Posterior cingulate gyrus (tissue), 11 donors: ENCODE measurements at places on chromosomes 2 and 18.

GRCh38 chr2:66495788-66496640 is 61.1 kb downstream of the MEIS1 start:
- DNase-seq = peak; percentile 14

DNA sequence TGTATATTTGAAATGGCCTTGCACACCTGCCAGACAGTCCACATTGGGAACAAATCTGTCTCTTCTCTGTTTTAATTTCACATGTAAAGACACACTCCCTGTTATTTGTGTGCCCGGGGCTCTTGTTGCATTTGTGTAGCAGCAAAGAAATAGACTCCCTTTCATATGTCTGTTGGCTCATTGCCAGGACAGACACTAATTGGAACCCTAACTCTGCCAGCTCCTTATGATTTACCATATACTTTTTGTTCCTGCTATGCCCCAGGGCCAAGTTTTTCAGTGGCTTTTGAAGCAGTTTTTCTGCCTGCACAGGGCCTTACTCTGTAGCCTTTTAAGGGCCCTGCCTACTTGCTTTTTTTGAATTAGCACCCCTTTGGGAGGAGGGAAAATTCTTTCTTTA is 396.9 kb downstream of the DLGAP1 start:
- DNase-seq = no peak

GRCh38 chr2:239047420-239047819 is 199.5 kb downstream of the TWIST2 start:
- no peak for DNase-seq

- DNase-seq = no peak
Measured at GRCh38 chr2:20471902-20472559, 25.2 kb downstream of the RHOB start.

DNA sequence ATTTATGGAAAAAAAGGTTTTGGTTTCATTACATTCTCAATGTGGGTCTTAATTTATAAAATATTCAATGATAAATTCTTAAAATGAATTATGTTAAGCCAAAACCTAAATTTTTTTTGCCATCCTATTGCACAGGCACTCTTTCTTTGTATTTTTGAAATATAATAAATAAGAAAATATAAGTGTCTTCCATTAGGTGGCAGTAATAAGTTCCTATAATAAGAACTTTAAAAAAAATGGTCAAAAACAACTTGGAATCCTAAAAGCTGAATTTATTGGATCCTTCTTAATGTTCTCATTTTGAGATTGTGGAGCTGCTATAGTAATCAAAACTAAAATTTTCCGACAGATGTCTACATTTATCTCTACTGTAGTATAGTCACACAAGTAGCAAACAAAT is 5.7 kb downstream of the CALCRL start:
- no peak for DNase-seq

DNA sequence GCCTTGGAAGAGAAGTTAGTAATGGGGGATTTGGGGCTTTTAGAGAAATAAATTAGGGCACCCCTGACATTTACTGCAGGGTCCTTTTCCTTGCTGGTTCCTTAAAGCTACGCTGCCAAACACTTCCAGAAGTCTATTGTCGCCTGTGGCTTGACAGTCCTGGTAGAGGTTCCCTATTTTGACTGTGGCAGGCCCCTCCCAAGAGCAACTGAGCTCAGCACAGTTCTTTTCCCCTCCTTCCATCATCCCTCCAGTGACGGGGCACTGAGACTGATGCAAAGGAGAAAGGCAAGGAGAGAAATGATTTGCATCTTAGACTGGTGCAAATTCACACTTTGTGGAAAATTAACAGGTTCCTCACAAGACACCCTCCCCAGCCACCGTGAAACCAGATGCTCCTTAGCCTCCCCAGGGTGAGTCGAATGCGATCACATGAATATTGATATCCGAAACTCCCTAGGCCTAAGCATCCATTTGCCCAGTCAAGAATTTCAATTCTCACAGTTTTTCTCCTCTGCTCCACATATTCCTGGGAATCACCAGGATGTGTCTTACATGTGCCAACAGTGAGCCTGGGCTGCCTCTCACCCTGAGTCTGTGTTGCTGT is 45.4 kb downstream of the RABL2A start:
- no peak for DNase-seq

- no peak for DNase-seq
Measured at GRCh38 chr2:198698230-198698629, 759.5 kb downstream of the SATB2 start.

DNA sequence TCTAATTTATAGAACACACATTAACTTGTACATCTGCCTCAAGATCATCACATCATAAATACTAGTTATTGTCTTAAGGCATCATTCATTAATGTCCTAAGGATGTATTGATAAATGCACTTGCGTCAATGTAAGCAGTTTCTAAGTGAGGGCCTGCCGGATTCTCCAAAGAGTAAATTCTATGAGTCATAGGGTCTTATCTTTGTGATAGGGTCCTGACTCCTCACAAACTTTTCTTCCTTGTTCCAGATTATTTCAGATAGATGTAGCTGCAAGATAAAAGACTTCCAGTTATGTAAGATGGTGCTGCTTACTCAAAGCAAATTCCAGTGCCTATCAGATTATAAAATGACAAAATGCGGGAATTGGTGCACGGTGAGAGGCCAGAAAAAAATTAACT is 315.0 kb upstream of the SLC39A10 start:
- DNase-seq = no peak

- DNase-seq = no peak
Measured at GRCh38 chr2:238927746-238928519, 80.0 kb downstream of the TWIST2 start.
